ENCODE measurements at places on chromosomes 5 and 9. TPM values are rescaled to one million over a fixed set of nuclear protein-coding genes. Genes with fewer than 3 reads are reported as not detected.

The FREM1 gene
- 3.8 TPM for polyA plus RNA-seq

DNA sequence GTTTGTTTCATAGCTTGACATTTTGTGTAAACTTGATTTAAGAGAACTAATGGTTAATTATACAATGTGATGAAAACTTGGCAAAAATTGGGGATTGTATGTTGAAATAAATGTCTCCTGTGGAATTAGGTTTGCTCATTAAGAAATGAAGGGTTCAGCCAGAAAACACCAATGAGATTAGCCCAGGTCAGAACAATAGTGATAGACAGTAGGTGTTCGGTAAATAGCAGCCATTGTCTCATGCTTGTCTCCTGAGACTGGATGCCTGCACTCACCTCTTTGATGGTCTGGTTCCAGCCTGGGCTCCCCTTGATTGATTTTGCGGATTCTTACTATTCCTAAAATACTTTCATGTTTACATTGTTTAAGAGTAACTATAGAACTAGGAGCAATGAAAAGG lies 135.5 kb downstream of the FBN2 start:
- DNase-seq = no peak

DNA sequence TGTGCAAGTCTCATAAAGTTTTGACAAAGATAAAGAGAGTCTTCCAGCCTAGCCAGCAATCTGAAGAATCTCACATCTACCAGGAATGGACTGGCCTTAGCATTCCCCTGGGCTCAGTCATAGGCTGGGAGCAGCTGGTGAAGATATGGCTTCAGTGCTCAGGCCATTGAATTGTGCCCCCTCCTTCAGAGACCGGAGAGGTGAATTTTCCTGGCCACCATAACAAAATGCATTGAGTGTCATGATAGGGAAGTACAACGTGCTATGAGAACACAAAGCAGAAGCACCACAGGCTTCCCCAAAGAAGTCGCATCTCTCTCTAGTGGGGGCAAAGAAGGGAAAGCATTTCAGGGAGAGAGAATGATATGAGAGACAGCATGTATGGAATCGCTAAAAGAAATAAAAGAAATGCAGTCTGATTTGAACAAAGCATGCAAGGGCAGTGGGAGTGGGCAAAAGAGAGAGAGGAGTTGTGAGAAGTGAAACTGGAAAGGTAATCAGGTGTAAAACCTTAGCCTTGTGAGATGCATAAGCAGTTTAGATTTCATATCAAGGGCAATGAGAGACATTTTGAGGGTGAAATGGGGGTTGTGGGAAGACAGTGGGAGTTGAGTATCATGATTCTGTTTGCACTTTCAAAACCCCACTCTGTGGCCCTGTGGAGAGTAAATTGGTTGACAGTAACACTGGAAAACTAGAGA lies 57.1 kb upstream of the NMUR2 start:
- no peak for DNase-seq

The PCDHGA3 gene
- polyA plus RNA-seq = 2.1 TPM

DNA sequence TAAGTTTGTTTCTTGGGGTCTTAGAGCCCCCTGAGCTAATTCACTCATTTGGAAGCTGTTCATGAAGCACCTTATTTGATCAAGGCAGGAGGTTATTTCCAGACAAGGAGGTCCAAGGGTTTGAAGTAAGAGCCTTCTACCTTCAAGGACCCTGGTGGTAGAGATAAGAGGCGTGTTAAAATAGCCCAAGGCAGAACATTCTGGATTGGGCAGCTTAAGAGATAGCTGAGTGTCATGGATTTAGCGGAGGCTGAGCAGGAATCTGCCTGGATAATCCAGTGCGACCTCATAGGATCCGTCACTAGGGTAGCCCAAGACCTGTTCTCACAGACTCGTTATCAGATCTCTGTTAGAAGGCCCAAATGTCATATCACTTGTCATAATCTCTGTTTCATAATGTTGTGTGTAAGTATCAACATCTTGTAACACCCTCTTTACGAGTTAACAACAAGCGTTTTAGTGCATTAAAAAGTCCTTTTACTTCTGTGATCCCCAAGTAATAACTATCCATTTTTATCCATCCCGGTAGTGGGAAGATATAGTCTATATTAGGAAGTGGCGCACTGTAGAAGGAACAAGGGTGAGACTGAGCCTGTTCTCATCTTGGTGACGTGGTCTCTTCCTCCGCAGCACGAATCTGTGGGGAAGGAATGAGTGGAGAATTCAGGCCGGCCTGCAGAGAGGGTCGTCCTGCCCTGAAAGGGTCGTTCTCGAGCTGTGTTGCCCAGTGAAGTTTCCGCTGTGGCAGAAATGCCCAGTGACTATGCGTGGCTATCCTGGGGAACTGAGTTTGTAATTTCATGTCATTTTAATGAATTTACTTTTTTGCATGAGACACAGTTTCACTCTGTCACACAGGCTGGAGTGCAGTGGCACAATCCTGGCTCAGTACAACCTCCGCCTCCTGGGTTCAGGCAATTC lies 28.8 kb downstream of the SLC25A25 start:
- no peak for DNase-seq

DNA sequence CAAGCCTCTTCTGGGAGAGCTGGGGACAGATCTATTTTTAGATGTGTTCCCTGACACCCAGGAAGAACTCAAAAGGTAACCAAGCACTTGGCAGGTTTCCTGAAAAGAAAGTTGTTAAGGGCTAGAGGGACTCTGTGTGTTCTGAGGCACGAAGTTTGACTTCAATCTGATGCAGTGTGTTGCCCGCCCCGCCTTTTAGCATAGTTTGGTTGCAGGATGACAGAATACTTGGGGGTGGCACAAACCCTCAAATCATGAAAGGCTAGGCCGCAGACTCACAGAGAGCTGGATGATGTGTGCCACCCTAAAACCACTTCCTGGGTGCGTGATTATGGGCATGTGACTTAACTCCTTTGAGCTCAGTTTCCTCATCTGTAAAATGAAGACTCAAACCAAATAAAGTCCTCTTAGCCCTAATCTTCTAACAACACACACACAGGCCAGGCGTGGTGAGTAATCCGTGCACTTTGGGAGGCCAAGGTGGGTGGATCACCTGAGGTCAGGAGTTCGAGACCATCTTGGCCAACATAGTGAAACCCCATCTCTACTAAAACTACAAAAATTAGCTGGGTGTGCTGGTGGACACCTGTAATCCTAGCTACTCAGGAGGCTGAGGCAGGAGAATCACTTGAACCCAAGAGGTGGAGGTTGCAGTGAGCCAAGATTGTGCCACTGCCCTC lies 12.8 kb upstream of the NDFIP1 start:
- no peak for DNase-seq

DNA sequence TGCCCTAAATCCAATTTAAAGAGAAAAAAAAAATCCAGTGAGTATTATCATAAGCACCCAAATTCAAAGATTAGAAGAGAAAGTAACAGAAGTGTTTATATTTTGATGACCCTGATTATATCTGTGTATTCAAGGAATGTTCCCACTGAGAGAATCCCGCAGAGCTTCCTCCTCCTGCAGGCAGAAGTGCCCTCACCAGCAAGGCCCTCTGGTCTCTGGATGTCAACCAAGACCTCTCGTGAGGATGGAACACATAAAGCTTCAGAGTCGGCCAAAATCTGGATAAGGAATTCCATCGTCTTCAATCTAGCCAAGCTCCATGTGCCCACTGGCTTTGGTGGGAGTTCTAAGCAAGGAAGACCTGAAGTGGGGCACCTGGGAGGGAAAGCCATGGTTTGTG lies 18.1 kb downstream of the PTCH1 start:
- DNase-seq = no peak

The SPATA31D4 gene
- not detected for polyA plus RNA-seq

GRCh38 chr5:11564706-11565105 lies 339.5 kb downstream of the CTNND2 start:
- DNase-seq = no peak

DNA sequence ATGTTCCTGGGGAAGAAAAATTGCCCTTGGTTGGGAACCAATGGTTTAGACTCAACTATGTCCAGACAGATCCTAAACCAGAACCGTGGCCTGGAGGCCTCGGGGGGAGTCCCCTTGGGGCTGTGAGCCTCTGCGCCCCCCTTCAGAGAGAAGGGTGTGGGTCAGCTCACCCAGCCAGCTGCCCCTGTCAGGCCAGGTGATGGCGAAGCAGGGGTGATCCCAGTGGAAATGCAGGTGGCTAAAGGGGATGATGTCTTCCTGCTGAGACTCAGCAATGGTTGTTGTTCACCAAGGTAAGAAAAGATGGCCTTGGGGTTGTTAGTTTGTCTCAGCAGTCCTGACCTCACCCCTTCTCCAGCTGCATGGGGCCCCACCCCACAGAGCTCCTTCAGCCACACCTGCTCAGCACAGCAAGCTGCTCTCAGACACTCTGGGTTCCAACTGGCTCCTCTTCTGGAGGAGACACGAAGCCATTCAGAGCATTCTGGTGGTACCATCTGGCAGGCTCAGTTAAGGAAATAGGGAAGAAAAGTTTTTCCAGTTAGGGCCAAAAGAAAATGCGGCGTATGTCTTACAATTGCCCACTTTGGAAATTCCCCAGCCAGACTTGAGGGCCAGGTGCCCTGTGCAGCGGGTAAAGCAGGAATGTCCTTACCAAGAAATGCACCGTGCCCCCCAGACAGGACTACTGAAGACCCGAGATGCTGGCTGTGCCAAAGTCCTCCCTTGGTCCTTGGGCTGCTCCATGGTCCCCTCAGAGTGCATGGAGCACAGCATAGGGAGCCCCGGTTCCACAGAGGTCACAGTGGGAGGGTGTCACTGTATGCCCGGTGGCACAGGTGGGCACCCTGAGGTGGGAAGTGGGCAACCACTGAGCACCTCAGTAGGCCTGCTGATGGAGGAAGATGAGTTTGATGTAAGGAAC lies 90.2 kb downstream of the NSUN2 start:
- DNase-seq = no peak

DNA sequence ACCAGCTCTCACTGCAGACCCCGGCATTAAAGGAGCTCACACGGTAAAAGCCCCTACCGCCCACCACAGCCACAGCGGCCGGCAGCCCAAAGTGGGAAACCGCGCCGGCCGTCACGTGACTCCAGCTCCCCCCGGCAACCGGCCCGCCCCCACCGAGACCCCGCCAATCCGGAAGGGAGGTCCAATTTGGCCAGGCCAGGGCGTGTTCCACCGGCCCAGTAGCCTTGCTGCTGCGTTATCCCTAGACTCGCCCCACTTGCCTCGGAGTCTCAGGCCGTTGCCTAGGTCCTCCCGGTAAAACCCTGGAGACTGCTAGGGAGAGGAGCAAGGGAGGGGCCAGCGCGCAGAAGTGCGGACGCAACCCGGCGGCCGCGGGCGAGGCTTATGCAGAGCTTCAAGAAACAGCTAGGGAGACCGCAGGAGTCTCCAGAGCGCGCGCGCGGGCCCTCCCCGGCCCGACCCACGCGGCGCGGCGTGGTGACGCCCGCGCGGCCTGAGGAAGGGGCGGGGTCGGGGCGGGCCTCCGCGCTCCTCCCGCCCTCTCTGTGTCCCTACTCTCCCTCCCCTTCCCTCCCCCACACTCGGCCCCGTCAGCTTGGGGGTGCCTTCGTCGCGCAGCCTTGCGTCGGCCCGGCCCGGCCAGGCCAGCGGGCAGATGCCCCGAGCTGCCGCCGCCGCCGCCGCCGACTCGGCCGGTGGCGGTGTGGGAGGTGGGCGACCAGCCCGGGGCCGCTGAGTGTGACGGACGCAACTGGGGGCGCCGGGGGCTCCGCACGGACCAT lies at the start of gene RIC1:
Gene RIC1 (plus strand): TSS at position 578 of the 782 bp plus-strand sequence. CDS start 203 bp downstream, at position 781.
- peak; percentile 93 for DNase-seq

DNA sequence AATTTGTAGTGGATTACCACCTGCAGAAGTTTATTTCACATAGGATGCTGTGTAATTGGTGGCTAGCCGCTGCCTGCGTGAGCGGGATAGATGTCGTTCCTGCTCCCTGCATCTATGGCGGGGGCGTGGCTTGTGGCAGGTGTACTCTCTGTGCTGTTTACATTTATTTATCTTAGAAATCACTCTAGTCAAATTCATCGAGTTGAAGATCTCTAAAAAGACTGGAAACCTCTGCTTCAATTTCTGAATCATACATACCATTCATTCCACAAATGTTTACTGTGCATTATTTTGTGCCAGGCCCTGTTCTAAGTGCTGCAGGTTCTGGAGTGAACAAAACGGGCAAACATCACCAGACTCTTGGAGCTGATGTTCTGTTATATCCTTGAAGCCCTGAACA lies 11.9 kb downstream of the ROPN1L start:
- DNase-seq = no peak

All from right cardiac atrium (tissue), 5 donors.